ENCODE measurements at places on chromosomes 7 and 10. TPM values are rescaled to one million over a fixed set of nuclear protein-coding genes. Genes with fewer than 3 reads are reported as not detected.

DNA sequence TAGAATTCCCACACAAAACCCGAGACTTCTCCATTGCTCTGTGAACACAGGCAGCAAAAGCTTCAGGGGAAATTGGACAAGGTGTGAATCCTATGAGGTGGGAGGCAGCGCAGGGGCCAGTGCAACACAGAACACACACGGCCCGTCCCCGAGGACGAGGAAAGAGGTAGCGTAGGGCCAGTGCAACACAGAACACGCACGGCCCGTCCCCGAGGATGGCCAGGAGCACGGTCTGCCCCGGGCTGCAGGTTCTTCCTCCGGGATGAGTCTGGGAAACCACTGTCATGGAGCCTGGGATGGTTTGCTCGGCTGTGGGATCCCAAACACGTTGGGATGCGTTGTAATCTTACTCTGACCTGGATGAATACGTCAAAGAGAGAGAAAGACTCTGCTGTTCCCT is 432.1 kb downstream of the GLRX3 start:
- no peak for DNase-seq
- H3K27me3 ChIP-seq = peaks cover 6% of the 10 kb centered on the region
- no peak overlapping the region for H3K27ac ChIP-seq
- H3K36me3 ChIP-seq = no peaks in the 10 kb centered on the region

DNA sequence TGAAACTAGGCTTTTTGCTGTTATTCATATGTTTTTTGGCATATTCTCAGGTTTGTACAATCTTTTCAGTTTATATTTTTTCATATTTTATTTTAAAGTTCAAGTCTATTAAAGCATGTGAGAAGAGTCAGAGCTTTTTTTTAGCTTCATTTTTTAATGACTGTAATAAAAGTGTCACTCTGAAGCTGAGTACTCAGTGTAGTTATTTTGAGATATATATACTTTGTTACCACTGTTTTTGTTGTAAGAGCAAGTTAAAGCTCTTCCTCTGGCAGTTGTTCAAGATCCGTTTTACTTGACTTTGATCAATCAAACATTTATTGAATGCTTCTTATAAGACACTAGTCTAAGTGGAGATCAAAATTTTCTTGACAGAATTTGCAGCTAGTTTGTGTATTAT is 37.5 kb downstream of the CASD1 start:
- H3K27me3 ChIP-seq = no peaks in the 10 kb centered on the region
- no peak overlapping the region for H3K4me3 ChIP-seq
- no peak overlapping the region for H3K27ac ChIP-seq
- 0 out of 2 replicates have a peak, but pooled peaks cover 2% of the 10 kb centered on the region for H3K36me3 ChIP-seq

- no peak for DNase-seq
- H3K27me3 ChIP-seq = no peaks in the 10 kb centered on the region
- no peaks in the 10 kb centered on the region for H3K4me1 ChIP-seq
Observed at GRCh38 chr10:19952224-19953010, 136.2 kb downstream of the PLXDC2 start.

GRCh38 chr7:66747881-66748511 is 7.5 kb downstream of the RABGEF1 start:
- H3K4me1 ChIP-seq = peaks cover 6% of the 10 kb centered on the region
- no peaks in the 10 kb centered on the region for H3K36me3 ChIP-seq
- no peak overlapping the region for H3K4me3 ChIP-seq
- DNase-seq = no peak
- no peak overlapping the region for H3K27ac ChIP-seq
- no peaks in the 10 kb centered on the region for H3K27me3 ChIP-seq

DNA sequence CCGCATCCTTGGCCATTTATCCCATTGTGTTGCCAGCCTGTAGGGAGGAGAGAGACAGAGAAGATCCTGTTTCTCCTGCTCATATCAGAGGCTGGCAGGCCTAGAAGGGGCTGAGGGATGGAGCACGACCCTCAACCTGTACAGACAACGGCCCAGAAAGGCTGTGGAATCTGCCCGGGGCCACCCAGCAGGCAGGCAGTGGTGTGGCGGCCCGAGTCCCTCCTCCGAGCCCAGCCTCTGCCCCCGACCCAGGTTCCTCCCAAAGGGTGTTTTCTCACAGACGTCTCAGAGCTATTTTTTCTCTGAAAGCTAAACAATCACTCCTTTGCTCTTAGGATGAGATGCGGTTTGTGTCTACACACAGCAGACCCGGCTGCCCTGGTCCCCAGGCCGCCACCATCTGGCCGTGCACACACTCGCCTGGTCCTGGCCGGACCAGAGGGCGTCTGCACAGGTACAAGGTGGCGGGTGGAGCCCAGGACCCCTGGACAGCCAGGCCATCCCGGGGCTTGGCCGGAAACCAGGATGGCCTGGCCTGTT is 69.3 kb downstream of the FOXL3 start:
- DNase-seq = no peak
- no peak overlapping the region for H3K4me3 ChIP-seq
- H3K4me1 ChIP-seq = peaks cover 5% of the 10 kb centered on the region
- no peaks in the 10 kb centered on the region for H3K36me3 ChIP-seq
- H3K27ac ChIP-seq = no peak overlapping the region
- peaks cover 9% of the 10 kb centered on the region for H3K27me3 ChIP-seq

GRCh38 chr10:1186683-1186990 is 130.5 kb downstream of the WDR37 start:
- no peak for DNase-seq
- H3K27me3 ChIP-seq = no peaks in the 10 kb centered on the region
- no peaks in the 10 kb centered on the region for H3K4me1 ChIP-seq
- H3K27ac ChIP-seq = no peak overlapping the region
- H3K36me3 ChIP-seq = no peaks in the 10 kb centered on the region

GRCh38 chr10:74096777-74097176 is 53.9 kb downstream of the AP3M1 start:
- H3K36me3 ChIP-seq = peaks cover 71% of the 10 kb centered on the region
- H3K27ac ChIP-seq = no peak overlapping the region
- no peak overlapping the region for H3K4me3 ChIP-seq
- no peaks in the 10 kb centered on the region for H3K27me3 ChIP-seq

DNA sequence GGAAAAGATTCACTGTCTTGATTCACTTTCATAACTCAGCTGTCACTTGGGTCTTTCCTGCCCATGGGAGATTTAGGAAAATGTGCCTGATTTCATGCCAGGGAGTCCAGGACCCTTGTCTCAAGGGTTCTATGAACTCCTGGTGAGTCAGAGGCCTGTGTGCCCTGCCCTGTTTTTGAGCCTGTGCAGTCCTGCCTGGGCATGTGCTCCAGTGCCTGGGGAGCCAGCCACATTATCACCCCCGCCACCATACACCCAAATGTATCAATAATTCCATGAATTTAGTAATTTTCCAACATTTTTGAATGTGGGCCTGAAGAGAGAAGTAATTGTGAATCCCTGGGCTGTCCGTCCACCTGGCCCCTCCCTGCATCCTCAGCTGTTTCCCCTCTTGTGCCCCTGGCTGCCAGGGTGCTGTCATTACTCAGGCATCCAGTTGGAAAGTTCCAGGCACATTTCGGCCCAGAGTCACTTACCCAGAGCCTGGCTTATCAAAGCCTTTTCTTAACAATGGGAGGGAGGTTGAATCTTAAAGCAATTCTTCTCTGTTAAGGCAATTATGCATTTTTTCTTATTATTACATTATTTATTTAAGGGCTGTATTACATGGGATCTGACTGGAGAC is 287.8 kb upstream of the CDC14C start:
- no peaks in the 10 kb centered on the region for H3K4me1 ChIP-seq
- no peak overlapping the region for H3K27ac ChIP-seq
- no peak for DNase-seq
- H3K36me3 ChIP-seq = no peaks in the 10 kb centered on the region
- H3K4me3 ChIP-seq = no peak overlapping the region

DNA sequence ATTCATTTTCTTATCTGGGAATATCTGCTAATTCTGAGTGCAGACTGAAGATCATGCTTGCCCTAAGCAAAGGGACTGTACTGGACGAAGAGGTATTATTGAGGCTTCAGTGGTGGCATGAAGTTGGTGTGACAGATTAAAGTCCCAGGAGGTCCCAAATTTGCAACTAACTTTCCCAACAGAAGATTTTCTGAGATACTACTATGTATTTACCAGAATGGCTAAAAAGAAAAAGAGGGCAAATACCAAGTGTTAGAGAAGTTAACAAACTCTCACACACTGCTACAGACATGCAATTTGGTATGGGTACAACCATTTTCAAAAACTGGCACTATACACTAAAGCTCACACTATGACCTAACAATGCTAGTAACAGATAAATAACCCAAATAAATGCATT is 28.3 kb downstream of the IDE start:
- H3K27me3 ChIP-seq = no peaks in the 10 kb centered on the region
- no peaks in the 10 kb centered on the region for H3K4me1 ChIP-seq
- no peaks in the 10 kb centered on the region for H3K36me3 ChIP-seq

CSTF2T gene
- 20.8 TPM for total RNA-seq

NKX1-2 gene
- total RNA-seq = 0.15 TPM

DNA sequence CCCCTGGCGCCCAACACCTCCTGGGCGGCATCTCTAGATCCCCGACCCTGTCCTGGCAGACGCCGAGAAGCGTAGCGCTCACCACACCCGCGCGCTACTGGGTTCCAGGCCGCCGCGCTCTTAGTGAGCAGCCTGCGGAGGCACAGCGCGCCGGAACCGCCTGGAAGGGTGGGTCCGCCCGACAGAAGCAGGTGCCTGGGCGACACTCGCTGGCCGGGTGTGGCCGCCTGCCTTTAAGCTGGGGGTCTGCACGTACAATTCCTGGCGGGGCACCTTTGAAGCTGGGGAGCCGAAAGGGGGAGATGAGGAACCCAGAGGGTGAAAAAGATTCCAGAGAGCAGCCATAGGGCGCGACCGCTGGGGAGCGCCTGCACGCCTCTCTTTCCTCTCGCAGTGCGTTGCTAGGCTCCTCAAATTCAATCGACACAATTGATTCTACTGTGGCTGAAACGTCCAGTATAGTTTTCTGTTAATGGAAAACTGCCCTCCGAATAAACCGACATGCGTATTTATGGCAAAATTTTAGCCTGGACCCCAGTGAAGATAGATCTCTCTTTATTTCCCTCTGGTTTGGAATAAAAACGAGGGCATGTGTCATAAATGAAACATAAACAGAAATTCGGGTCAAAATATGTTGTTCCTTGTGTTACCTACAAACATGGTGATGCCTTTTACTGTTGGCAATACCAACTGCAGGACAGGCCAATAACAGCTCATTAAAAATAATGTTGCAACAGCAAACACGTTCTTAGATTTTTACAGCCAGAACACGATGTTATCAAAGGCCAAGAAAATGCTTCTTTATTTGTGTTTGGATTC is 4.6 kb downstream of the HMX3 start:
- no peak for DNase-seq
- no peaks in the 10 kb centered on the region for H3K27me3 ChIP-seq
- peak overlapping the region; percentile 56 for H3K4me3 ChIP-seq
- H3K4me1 ChIP-seq = peaks cover 27% of the 10 kb centered on the region

VWDE gene
- 8.5 TPM for total RNA-seq

OR2A12 gene
- total RNA-seq = not detected

DNA sequence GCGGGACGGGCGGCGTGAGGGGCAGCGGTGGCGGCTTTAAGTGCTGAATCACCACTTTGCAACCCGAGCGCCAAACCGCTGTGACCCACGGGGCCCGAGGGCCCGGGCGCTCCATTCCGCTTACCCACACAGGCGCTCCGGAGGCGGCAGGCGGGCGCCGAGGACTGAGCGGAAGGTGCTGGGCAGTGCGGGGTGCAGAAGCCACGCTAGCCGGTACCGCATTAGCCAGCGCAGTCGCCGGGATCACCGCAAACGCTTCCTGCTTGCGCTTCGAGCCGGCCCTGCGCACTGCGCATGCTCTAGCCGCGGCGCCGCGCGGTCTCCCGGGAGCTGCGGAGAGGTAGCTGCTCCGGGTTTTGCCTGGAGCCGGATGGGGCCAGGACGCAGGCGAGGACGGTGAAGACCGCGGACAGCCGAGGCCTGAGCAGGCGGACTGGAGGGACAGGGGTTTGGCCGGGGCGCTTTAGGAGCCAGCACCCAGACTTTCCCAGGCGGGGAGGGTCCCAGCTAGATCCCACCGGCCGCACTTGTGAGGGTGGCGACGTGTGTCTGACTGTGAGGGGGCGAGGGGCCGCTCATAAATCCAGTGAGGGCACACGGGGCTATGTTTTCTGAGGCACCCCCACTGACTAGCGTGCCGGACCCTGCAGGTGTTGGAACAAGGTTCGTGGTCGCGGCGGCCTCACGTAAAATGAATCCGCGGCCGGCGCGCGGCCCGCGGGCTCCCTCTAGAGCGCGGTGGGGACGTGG is at the start of gene IDE:
TSS of gene IDE (minus strand) at position 296 of the 750 bp plus-strand sequence. CDS start at position 222, 74 bp downstream.
- H3K4me3 ChIP-seq = peak within 1 kb of the TSS; percentile 93
- H3K36me3 ChIP-seq = no peaks in the 10 kb centered on the region
- no peak for DNase-seq
- peaks cover 20% of the 10 kb centered on the region for H3K4me1 ChIP-seq

GRCh38 chr10:78253063-78253853 is 219.6 kb downstream of the RPS24 start:
- peaks cover 6% of the 10 kb centered on the region for H3K4me1 ChIP-seq
- H3K36me3 ChIP-seq = no peaks in the 10 kb centered on the region
- H3K27ac ChIP-seq = no peak overlapping the region

HIBADH gene
- total RNA-seq = 31.2 TPM

DNA sequence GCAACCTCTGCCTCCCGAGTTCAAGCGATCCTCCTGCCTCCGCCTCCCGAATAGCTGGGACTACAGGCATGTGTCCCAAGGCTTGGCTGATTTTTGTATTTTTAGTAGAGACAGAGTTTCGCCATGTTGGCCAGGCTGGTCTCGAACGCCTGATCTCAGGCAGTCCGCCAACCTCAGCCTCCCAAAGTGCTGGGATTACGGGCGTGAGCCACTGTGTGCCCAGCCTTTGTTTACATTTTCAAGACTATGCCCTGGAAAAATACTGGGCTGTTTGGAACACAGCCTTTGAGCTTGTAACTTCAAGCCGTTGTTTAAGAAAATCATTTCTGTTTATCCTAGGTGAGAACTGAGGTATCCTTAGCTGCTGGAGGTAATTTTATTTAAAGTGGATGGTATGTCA is 1.9 kb downstream of the ZKSCAN1 start:
- H3K27ac ChIP-seq = peak overlapping the region; percentile 94
- peak overlapping the region; percentile 92 for H3K4me3 ChIP-seq
- peaks cover 22% of the 10 kb centered on the region for H3K4me1 ChIP-seq
- no peaks in the 10 kb centered on the region for H3K27me3 ChIP-seq
- peaks cover under 1% of the 10 kb centered on the region for H3K36me3 ChIP-seq

GRCh38 chr10:79943871-79944270 is 5.0 kb downstream of the SFTPD start:
- no peak for DNase-seq
- H3K4me1 ChIP-seq = no peaks in the 10 kb centered on the region
- peaks cover 16% of the 10 kb centered on the region for H3K27me3 ChIP-seq
- H3K36me3 ChIP-seq = no peaks in the 10 kb centered on the region

DNA sequence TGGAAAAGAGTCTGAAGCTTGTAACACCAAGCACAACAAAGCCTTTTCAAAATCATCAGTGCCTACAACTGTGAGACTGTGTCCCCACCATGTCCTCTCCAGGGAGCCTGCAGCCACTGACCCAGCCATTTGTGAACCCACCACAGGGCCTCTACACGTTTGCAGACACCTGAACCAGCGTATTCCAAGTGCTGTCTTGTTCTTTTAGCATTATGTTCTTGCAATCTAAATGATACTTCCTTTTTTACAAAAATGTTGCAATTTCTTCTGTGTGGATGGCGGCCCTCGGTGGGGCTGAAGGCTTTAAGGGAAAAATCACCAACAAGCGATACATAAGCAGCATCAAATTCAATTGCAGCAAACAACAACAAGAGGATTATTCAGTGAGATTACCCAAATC is 403.2 kb upstream of the MGMT start:
- no peak for DNase-seq
- H3K27ac ChIP-seq = no peak overlapping the region
- H3K4me1 ChIP-seq = no peaks in the 10 kb centered on the region
- H3K36me3 ChIP-seq = no peaks in the 10 kb centered on the region
